ENCODE measurements at places on chromosomes 6 and 20.

GRCh38 chr20:62975251-62975760, 22.8 kb downstream of the SLC17A9 start:
- DNase-seq, result no peak

GRCh38 chr6:77341058-77341986, 122.0 kb downstream of the HTR1B start:
- no peak for DNase-seq

- no peak for DNase-seq
Measured at GRCh38 chr6:168277274-168277669, 42.3 kb downstream of the DACT2 start.

GRCh38 chr6:149984773-149985172, 21.0 kb downstream of the ULBP1 start:
- DNase-seq, result no peak

- no peak for DNase-seq
Measured at GRCh38 chr6:133606852-133607251, 282.1 kb upstream of the TCF21 start.

GRCh38 chr6:19452495-19452894, 384.7 kb upstream of the ID4 start:
- DNase-seq, result no peak

DNA sequence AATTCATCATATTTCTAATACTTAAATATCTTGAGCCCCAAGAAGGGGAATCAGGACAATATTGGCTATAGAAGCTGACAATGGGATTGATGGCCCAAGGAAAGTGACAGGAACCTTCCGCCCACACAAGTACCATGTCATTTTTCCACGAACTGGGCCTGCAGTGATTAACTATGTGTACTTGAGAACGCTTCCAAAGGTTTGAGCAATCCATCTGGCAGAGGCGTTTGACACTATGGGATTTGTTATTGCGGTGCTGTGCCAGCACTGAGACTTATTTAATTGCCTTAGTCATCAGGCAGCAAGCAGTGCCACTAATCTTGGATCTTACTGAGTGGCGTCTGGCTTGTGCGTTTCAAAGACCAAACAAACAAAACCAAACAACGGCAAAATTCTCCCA, 135.6 kb upstream of the UST start:
- no peak for DNase-seq

DNA sequence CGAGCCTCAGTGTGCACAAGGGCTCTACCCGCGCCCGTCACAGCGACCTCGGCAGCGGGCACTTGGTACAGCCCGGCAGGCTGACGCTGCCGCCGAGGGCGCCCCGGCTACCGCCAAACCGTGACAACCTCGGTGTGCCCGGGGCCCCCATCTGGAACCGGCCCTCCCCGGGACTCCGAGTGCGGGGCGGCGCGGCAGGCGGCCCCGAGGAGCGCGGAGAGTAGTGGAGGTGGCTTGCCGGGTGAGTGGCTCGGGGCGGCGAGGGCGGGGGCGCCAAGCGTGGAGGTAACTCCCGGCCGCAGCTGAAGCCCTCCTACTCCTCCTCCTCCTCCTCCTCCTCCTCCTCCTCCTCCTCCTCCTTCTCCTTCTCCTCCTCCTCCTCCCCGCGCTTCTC, at the start of gene ISM1:
ISM1 (plus strand) TSS at position 371 of the 394 bp plus-strand sequence. CDS start 503 bp downstream, outside the sequence.
- peak; percentile 7 for DNase-seq

GRCh38 chr20:52454660-52455059, 263.1 kb upstream of the ZFP64 start:
- DNase-seq, result no peak

GRCh38 chr20:47075263-47075662, 180.6 kb downstream of the EYA2 start:
- no peak for DNase-seq
